ENCODE measurements at places on chromosomes 4 and X.

DNA sequence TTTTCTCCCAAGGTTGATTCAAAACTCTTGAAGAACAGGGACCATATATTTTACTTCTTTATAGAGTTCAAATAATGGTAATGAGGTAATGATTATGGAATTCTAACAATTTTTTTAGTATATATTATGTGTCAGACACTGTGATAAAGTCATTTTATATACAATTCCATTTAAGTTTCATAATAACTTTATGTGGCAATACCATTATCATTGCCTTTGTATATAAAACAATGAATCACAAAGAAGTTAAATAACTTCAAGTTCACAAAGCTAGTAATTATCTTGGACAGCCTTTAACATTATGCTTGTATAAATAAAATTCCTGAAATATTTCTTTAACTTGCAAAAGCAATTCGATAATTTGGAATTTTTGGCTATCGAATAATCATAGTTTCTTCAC is 20.6 kb downstream of the MAGEC1 start:
- no peak for DNase-seq

DNA sequence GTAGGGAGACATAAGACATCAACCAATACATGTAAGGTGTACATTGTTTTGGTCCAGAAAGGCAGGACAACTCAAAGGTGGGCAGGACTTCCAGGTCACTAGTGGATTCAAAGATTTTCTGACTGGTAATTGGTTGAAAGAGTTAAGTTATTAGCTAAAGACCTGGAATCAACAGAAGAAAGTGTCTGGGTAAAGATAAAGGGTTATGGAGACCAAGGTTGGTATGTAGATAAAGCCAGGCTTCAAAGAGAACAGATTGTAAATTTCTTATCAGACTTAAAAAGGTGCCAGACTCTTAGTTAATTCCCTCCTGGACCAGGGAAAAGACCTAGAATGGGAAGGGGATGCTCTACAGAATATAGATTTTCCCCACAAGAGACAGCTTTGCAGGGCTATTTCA is 28.3 kb upstream of the GAB1 start:
- no peak for DNase-seq

- no peak for DNase-seq
Measured at GRCh38 chr4:186680641-186681040, 43.0 kb downstream of the FAT1 start.

GRCh38 chr4:116122124-116122523 is 963.3 kb downstream of the TRAM1L1 start:
- no peak for DNase-seq

GRCh38 chr4:88728146-88728545 is 30.5 kb upstream of the NAP1L5 start:
- no peak for DNase-seq

DNA sequence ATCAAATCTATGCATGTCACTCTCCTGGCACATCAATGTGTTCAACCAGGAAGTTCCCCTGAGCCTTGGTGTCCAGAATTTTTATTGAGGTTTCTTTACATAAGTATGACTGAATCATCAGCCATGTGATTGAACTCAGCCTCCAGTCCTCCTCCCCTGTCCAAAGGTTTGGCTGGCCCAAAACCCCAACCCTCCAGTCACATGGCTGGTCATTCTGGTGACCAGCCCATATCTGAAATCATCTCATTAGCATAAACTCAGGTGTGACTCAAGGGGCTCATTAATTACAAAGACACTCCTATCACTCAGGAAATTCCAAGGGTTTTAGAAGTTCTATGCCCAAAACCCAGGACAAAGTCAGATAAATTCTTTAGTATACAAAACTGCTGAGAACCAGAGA is 20.6 kb upstream of the SUPT20HL2 start:
- DNase-seq, result no peak

GRCh38 chr4:122003335-122003734 is 51.5 kb upstream of the TRPC3 start:
- DNase-seq, result no peak

DNA sequence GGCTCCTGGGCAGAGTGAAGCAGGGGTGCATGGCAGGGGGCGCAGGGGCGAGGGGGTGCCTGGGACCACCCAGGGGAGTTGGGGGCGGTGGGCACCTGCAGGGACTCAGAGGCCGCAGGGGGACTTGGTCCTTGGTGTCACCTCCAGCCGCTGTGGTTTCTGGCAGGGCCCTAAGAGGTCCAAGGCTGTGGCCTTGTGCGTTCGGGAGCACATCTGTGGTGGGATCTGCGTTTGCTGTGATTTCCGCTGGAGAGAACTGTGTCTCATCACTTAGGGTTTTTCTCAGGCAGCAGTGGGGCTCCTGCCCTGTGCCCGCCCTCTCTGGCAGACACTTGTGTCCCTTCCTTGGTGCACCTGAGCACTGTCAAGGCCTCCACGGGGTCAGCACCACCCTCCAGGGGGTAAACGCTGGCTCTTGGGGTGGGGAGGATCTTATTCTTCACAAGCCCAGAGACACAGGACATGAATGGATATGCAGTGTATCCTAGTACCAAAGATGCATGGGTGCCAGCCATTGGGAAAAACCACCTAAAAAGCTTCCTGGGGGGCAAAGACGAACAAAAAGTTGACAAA is 66.5 kb downstream of the ACOX3 start:
- no peak for DNase-seq

- DNase-seq, result no peak
Measured at GRCh38 chr4:55615008-55615407, 21.1 kb downstream of the NMU start.

- no peak for DNase-seq
Measured at GRCh38 chr4:179624768-179625181, 2182.5 kb upstream of the AGA start.

DNA sequence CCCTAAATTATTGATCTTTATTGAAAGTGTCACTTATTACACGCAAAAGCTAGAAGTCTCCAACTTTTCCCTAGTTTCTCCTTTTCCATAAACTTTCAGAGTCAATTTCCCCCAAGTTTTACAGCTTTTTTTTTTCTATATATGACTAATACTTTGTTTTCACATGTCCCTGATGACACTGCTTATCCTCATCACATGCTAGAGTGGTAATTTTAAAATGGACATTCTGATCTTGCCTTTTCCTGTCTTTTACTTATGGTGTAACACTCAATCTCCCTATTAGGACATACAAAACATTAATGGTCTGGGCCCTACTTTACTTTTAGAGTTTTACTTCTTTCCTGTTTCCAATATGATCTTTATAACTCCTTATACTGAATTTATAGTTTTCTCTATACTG is 112.6 kb downstream of the ANK2 start:
- DNase-seq, result no peak

GRCh38 chrX:153353416-153353815 is 19.5 kb downstream of the ZNF275 start:
- DNase-seq, result no peak

DNA sequence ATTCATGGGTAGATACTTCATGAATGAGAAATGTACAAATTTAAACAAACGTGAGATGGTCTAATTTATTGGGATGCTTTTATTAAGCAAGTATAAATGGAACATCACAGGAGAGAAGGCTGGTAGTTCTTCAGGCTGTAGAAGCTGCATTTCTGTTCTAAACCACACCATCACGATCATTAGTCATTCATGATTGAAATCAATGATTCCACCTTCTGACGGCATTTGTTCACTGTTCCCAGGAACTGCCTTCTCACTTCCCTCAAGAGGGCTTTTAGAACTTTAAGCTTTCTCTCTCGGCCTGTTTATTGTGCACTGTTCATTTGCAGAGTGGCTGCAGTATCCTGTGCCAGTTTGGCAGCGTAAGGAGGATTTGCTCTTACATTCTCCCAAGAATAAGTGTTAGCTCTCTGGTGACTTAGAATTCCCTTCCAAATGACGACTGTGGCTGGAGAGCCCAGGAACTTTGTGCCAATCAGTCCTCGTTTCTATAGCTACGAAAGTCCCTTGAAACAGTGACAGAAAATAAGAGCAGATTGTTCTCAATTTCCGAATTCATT is 54.7 kb downstream of the MFAP3L start:
- DNase-seq, result peak; percentile 72

- DNase-seq, result no peak
Measured at GRCh38 chr4:156422576-156422975, 468.9 kb upstream of the CTSO start.

DNA sequence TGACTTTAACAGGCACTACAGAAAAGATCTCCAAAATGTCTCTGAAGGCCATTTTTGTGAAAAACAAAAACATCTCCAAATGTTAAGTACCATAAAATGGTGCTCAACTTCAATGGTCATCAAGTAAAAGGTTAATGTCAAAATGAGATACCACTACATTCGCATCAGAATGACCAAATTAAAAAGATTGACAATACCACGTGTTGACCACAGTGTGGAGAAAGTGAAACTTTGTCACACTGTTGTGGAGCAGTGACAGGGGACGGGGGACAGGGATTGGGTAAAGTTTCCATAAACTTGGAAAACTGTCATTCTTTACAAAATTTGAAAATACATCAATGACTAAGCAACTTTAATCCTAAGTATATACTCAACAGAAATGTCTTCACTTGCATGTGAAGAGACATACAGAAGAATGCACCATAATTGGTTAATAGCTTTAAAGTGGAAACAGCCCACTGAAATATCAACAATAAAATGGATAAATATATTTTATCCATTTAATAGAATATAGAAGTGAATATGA is 19.1 kb upstream of the CISD2 start:
- DNase-seq, result no peak

DNA sequence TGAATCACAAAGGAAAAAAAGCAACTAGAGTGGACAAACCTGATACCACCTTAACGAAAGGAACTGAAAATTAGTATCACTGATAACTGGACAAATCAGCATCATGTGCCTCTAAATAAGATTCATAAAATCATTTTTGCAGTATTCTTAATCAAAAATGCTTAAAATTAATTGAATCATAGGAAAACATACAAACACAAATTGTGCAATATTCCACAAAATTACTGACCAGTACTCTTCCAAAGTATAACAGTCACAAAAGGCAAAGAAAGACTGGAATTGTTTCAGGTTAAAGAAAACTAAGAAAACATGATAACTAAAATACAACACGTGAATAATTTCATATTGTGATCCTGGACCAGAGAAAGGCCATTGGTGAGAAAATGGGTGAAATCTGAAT is 27.1 kb downstream of the FBXW7 start:
- DNase-seq, result no peak

- peak; percentile 95 for DNase-seq
Measured at GRCh38 chr4:143184503-143185252, at the start of gene USP38. Gene USP38, plus strand, starts transcription at chr4:143184917. Its CDS starts 534 bp downstream, at chr4:143185451.

DNA sequence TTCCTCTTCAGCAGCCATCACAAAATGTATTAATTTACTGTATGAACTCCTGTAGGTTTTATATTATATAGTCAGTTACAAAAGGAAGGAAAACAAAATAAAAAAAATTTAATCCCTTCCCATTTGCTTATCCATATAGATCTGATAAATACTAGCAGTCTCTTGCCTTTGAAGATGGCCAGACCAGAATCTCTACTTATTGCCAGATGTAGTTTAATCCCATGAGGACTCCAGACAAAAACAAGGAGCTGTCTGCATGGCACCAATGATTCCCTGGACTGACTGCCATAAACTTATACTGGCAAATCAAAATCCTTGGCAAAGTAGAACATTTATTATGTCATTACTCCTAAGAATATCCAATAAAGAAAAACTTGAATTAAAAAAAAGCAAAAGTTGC is 223.3 kb upstream of the MAB21L2 start:
- DNase-seq, result no peak

GRCh38 chr4:76614589-76614988 is 179.6 kb downstream of the SHROOM3 start:
- no peak for DNase-seq

DNA sequence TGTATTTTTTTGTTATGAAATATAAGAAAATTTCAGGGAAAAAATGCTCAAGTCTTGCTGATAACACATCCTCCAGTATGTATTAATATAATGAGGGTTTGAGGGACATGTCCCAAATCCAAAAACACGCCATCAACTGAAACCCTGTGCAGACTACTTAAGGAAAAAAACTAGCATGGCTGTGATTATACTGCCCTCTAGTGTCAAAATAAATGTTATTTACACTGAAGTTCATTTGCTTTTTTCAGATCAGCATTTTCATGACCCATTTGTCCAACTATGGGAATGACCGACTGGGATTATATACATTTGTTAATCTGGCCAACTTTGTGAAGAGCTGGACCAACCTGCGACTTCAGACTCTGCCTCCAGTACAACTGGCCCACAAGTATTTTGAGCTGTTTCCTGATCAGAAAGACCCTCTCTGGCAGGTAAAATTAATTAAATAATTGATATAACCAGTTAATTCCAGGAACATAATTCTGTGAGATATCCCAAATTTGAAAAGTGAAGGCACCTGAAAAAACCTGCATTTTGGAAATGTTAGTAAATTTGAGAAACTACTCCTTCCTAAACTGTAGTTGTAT is 128.5 kb downstream of the PRSS12 start:
- peak; percentile 31 for DNase-seq

DNA sequence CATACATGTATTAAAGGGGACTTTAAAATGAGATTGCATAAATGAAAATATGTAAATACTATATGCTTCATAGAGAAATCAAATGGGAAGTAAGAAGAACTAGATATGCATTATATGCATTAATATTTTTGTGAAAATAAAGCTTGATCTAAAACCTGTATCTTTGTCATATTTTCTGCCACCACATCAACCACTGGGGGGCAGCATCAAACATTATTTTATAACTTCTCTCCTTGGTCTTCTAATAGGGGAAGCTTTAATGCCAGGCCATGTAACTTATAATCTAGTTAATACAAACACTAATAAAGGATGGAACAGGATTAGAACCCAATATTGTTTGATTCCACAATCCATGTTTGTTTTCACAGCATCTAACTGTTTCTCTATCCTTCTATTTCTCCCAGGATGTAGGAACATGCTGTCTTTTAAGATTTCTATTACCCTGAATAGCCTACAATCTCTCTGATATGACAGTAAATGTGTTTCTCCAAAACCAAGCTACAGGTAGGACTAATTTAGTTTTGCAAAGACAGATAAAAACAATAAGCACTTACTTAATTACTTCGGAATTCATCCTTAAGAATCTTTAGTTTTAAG is 10.0 kb downstream of the QRFPR start:
- DNase-seq, result peak; percentile 38

DNA sequence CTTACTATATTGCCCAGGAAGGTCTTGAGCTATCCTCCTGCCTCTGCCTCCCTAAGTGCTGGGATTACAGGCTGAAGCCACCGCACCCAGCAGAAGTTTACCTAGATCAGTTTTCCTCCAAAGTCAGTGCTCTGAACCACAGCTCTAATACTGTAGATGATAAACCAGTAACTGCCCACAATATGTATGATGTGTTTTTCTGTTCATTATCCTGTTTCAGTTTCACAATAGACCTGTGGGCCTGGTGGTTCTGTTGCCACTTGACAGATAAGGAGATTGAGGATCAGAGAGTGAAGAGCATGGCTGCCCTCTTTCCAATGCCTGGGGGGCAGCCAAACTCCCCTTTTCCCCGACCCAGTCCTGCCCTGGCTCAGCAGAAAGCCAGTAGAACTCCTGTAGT is 87.0 kb downstream of the EFNB1 start:
- no peak for DNase-seq

DNA sequence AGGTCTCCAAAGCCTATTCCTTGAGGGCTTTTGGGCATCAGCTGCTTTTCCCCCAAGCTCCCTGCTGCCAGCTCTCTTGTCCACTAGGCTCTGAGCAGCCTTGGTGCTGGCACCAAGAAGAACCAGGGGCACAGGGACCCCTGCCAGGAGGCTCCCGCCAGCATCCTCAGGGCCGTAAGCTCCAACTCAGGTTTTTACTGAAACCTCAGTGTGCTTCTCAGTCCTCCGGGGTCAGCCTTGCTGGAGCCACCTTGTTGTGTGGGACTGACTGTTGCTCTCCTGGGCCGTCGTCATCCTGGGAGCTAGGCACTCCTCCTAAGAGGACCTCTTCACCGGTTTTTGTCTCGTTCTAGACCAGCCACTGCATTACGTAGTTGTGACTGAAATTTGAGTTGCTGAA is 38.9 kb downstream of the NOP14 start:
- DNase-seq, result no peak

- no peak for DNase-seq
Measured at GRCh38 chr4:153206534-153206933, 2.3 kb downstream of the TRIM2 start.

All from putamen (tissue), 1 donor.